Urothelium cell line (cell line): ENCODE measurements at places on chromosomes 6 and 20.

DNA sequence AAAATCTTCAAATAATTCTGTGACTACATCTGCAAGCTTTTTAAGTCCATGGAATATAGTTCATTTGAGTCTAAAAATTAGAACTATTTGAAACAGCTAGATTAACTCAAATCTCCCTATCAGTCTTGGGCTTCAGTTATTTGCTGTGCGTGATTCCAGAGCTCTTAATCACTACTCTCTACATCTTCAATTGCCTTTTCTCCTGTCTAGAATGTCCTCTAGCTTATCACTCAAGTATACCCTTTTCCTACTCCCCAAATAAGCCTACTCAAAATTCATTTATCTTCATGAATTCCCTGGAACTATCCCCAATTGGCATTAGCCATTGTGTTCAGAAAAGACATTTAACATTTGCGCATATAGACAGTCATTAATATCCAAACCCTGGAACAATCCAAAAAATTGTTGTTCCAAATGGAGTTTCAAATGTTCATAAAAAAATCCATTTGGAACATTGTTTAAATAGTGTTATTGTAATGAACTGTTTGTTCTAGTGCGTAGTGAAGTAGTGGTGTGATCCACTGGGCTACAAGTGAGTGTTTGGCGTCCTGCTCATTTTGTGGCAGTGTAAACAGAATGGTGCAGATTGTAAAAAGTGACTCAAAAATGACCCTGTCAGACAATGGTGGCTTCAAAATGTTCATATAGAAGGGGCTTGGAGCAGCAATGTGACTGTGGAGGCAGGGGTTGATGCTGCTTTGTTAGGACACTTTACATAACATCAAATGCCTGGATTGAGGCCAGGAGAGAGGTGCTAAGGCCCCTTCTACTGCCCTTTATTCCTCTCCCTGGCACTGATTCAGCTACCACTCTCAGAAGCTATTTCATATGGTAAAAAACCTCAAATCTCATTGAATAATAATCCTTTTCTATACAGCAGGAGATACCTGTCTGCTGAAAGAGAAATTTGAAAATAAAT is 122.3 kb downstream of the KIF6 start:
- no peak for DNase-seq

DNA sequence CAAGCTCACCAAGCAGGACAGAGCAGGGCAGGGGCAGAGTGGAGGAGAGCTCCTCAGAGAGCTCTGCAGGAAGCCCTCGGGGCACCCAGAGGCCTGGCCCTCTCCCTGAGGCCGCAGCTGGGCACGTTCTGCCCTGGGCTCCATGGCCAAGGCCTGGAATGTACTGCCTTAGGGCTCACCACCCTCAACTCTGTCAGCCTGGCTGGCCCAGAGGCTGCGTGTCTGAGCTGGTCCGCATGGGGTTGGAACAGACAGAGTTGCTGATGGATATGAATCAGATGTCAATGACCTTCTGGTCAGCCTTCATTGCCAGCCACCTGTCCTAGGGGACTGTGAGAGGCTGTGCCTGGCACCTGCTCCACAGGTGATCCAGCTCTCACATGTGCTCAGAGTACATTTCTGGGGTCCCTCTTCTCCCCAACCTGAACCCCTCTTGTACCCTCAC is 33.2 kb upstream of the PCMTD2 start:
- DNase-seq: no peak

DNA sequence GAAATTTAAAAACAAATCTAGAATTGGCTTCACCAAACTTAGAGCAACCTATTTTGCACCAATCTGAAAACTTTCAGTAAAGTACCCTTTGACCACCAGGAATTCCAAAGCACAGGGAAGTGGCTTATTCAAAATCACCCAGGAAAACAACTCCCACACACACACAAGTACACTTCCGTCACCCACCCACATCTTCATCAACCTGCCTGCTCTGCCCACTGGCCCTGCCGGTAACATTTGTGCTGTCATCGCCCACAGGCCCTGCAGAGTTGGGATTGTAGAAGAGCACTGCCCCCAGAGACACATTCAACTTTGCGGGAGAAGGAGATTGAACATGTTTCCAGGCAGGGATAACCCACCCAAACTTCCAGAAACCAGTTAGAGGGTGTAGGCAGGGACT is 19.3 kb upstream of the SCML4 start:
- no peak for DNase-seq

DNA sequence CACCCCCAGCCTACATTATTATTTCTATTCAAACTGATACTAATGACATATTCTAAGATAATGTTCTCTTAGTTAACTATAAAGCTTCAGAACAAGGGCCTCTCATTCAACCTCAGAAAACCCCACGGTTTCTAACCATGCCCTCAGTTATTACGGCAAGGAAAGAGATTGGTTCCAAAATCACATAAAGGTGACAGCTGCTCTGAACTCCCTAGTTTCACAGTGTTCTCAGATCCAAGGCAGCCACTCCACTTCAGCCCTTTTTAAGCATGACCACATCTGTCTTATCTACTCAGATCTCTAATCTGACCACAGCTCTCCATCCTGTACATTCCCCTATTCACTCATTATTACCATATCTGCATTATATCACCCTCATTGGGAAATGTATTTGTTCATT is 98.8 kb upstream of the CEP85L start:
- no peak for DNase-seq

DNA sequence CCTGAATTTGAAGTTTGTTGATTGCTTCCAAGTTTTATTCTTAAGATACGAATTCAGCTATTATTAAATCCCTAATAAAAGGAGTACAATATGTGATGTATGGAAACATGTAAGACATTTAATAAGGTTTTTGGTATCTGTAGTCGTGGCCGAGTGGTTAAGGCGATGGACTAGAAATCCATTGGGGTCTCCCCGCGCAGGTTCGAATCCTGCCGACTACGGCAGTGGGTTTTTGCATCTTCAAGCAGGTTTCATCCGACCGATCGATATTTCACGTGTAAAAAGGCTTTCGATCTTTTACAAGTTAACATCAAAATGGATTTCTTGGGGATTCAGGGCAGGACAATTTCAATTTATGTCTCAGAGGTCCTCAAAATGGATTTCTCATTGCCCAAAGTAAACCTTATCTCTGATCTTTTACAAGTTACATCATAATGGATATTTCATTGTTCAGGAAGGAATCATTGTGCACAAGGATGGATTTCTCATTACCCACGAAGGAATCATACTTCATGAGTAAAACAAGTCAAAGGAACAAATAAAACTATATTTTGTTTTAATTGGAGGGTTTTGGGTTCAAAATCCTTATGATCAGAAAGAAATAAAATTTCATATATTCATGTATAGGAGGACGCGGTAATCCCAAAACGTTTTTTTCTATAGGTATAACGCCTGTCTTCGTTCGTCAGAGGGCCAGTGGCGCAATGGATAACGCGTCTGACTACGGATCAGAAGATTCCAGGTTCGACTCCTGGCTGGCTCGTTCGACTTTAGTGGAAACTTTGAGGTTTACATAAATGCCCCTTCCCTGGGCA is 37.3 kb upstream of the BTN3A2 start:
- DNase-seq: no peak

DNA sequence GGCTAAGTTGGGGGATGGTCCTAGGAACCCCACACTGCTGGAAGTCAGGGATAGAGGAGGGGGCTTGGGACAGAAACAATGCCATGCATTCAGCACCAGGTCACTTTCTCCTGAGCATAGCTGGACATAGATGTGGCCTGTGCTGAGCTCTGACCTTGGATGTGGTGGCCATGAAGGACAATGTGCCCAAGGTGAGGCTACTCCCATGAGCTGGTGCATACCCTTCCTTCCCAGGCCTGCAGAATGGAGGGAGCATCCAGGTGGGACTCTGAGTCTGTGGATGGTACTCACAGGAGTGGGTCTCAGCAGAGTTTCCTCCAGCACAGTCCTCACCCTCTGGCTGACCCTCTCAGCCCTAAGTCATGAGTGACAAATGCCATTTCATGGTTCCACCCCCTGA is 16.9 kb downstream of the CST9L start:
- DNase-seq: no peak

- no peak for DNase-seq
Observed at GRCh38 chr6:6640926-6641325, 52.4 kb downstream of the LY86 start.

- no peak for DNase-seq
Observed at GRCh38 chr20:3935956-3936340, 46.8 kb downstream of the PANK2 start.

GRCh38 chr20:7806831-7807230 is 133.4 kb downstream of the HAO1 start:
- DNase-seq: peak; percentile 8
